ENCODE measurements at places on chromosomes 12 and 14.

- DNase-seq, result peak; percentile 80
Observed at GRCh38 chr12:29463198-29463597, 34.3 kb downstream of the OVCH1 start.

GRCh38 chr14:102180248-102180998 is 40.7 kb downstream of the WDR20 start:
- no peak for DNase-seq

GRCh38 chr12:27081668-27082111 is 688 bp downstream of the C12orf71 start:
- DNase-seq, result no peak

GRCh38 chr12:54285150-54286041 is 4.9 kb downstream of the HNRNPA1 start:
- no peak for DNase-seq

DNA sequence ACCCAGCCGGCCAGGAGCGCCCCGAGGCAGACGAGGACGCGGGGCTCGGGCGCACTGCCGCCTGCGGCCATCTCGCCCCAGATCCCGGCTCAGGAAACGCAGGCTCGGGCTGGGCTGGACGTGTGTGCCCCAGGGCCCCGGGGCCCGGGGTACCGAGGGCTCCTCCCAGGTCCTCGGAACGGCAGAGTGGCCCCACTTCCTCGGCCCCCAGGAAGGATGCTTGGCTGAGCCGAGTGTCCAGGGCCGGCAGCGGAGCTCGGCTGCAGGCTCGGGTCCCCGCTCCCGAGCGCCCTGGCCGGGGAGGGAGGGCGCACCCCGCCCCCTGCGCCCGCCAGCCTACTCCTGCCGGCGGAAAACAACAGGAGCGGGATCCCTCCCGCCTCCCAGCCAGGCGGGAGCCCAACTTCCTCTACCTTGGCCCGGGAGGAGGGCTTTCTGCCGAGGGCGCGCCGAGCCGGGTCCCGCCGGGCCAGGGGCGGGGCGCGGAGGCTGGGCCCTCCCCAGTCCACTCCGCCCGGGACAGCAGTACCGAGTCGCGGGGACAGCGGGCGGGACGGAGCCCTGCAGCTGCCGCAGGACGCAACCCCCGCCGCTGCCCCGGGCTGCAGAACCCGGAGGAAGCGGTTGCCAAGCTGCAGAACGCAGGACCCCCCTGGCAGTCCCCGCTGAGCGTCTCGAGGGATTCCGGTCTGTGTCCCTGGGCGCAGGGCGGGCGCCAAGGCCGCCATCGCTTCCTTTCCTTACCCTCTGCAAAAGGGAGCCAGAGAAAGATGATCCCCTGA is at the start of gene VSIG10:
Gene VSIG10 (minus strand): TSS at position 411 of the 782 bp plus-strand sequence. CDS start 340 bp downstream, at position 71.
- peak; percentile 26 for DNase-seq

DNA sequence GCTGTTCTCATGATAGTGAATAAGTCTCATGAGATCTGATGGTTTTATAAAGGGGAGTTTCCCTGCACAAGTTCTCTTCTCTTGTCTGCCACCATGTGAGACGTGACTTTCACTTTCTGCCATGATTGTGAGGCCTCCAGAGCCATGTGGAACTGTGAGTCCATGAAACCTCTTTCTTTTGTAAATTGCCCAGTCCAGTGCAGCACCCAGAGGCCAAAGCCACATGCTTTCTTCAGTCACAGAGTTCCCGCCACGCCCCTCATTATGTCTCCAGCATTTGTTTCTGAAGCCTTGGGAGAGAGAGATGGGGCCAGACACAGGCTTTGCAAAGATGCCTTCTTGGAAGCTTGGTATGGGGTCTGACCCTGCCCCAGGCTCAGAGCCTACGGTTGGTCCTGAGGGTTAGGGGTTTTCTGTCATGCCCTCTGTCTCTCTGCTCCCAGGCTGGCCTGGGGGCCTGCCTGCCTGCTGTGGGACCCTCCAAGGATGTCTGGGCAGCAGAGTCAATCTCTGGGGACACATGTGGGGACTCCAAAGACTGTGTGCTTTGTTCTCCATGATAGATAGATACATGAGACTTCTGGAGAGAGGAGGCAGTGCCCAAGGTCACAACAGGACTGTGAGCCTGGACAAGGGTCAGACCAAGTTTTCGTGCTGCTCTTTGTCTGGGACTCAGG is 114.1 kb upstream of the PRMT8 start:
- DNase-seq, result no peak

All from MV-4-11 (cell line).